Fibroblast of skin of scalp (primary cell): ENCODE measurements at places on chromosomes 2 and 18.

- peak; percentile 63 for DNase-seq
These were observed 288.3 kb upstream of the FN1 start for GRCh38 chr2:215724146-215724545.

- no peak for DNase-seq
These were observed 84.5 kb downstream of the SPRED2 start for GRCh38 chr2:65347913-65348312.

DNA sequence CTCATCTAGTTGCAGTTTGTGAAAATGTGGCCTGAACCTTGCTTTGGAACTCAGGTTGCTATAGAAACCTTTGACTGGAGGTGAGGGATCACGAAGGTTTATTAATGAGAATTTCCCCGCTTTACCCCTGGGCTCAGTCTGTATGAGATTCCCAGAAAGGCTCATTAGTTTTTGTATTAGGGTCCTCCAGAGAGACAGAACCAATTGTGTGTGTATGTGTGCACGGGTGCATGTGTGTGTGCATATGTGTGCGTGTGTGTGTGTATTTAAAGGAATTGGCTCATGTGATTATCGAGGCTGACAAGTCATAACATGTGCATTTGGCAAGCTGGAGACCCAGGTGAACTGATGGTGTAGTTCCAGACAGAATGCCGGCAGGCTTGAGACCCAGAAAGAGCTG lies 113.8 kb upstream of the DLX2 start:
- no peak for DNase-seq

DNA sequence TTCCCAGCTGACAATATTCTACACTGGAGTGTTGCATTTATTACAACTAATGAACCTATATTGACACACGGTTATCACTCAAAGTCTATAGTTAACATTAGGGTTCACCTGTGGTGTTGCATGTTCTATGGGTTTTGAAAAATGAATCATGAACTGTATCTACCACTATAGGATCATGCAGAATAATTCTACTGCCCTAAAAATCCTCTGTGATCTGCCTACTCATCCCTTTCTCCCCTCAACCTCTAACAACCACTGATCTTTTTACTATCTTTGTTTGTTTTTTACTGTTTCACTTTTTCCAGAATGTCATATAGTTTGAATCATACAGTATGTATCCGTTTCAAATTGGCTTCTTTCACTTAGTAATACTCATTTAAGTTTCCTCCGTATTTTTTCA lies 47.6 kb upstream of the TCF7L1 start:
- DNase-seq = no peak

- DNase-seq = peak; percentile 74
These were observed 58.1 kb downstream of the PXDN start for GRCh38 chr2:1685957-1686783.

DNA sequence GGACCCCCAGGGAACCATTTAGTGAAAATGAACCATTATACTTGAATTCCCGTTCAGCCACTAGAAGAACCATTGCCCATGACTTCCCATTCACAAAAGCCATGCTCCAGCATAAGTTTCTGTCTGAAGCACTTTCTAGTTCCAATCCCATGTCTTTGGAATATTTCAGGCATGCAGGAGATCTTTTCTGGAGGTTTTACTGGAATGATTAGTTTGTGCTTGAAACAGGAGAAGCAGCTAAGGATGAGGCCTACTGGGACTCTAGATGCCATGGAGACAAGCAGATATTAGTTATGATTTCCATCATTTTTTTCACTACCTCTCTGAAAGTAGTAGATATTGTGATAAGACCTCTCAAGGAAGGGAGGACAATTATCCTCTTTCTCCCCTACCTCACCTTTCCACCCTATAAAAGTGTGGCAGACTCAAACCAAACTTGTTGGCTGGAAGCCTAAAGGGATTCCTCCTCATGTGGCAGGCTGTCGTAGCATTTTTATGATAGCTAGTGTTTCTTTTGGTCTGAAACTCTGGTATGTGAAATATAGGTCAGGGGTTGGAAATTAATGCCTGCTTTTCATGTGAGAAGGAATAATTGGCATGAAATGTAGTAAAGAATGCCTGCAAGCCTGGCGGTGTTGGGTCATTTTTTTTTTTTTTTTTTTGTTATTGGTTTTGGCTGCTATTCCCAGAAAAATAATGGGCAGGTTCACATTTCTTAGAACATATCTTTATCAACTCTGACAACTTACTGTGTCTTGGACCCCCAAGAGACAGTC lies 29.3 kb upstream of the MMADHC start:
- DNase-seq = peak; percentile 65

DNA sequence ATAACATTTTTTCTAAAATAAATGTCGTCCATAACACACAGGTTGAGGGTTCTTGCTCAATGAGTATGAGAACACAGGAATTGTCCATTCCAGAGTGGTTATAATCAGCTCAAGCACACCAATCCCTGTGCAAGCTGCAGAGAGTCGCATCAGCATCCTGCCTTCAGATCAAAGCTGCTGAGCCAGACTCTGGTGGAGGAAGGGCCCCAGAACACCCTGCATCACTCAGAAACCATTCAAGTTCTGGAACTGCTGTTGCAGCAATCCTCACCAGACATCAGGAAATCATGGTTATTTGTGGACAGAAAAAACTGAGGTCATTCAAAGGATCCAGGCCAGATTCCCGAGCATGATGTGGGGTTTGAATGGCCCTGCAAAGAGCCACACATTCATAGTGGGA lies 44.5 kb downstream of the DNER start:
- no peak for DNase-seq

DNA sequence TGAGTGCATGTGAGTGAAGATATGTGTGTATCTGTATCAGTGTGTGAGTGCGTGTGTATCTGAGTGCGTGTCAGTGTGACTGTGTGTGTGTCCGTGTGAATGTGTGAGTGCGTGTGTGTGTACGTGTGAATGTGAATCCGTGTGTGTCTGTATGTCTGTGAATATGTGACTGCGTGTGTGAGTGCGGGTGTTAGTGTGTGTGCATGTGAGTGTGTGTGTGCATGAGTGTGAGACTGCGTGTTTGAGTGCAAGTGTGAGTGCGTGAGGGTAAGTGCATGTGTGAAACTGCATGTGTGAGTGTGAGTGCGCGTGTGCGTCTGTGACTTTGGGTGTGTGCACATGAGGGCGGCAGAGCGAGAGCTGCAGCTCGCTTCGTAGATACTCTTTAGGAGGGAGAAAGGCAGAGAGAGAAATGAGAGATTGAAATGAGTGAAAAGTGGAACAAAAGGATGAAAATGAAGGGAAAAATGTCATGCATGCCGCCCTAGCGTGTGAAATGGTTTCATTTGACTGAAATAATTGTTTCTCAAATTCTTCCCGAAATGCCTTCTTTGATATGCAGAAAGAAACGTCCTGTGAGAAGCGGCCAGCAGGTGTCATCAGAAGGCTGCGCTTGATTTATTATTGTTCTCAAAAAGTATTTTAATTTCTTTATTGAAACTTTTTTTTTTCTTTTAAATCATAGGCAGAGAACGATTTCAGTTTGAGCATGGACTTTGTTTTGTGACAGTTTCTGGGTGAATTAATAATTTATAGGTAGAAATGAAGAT lies 25.6 kb downstream of the ZNF407 start:
- peak; percentile 28 for DNase-seq

GRCh38 chr18:34936772-34937171 lies 104.4 kb upstream of the MAPRE2 start:
- DNase-seq = no peak

DNA sequence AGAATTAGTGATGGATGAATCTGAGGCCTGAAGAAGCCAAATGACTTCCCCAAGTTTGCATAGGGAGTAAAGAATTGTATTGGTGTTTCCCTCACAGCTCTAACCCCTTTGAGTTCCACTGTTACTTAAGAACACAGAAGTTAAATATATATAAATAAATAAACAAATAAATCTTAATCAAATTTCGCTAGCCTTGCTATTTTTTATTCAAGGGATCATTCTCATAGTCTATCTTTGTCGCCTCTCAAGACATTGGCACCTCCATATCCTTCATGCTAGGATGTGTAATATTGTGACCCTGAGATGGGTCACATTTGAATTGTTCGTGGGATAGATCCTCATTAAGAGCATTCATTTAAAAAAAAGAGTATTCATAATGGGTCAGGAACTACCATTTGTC lies 121.3 kb upstream of the HNMT start:
- no peak for DNase-seq

GRCh38 chr2:211367711-211368110 lies 811.3 kb downstream of the CPS1 start:
- DNase-seq = no peak

DNA sequence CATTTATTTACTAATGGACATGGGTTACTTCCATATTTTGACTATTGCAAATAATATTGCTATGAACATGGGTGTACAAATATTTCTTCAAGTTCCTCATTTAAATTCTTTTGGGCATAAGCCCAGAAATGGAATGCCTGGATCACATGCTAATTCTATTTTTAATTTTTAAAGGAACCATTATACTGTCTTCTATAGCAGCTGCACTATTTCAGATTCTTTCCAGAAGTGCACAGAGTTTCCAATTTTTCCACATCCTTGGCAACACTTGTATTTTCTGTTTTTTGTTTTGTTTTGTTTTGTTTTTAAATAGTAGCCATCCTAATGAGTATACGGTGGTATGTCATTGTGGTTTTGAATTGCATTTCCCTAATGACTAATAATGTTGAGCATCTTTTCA lies 8.5 kb upstream of the RALBP1 start:
- peak; percentile 30 for DNase-seq

GRCh38 chr2:42844901-42845821 lies 52.8 kb upstream of the HAAO start:
- DNase-seq = no peak

GRCh38 chr2:26612522-26613240 lies 28.5 kb downstream of the CIB4 start:
- DNase-seq = no peak

GRCh38 chr2:129273266-129274037 lies 706.0 kb upstream of the RAB6C start:
- no peak for DNase-seq

GRCh38 chr2:39424951-39425350 lies 12.1 kb downstream of the MAP4K3 start:
- peak; percentile 31 for DNase-seq

GRCh38 chr2:96815326-96816126 lies 542 bp upstream of the CNNM3 start:
- peak; percentile 11 for DNase-seq

DNA sequence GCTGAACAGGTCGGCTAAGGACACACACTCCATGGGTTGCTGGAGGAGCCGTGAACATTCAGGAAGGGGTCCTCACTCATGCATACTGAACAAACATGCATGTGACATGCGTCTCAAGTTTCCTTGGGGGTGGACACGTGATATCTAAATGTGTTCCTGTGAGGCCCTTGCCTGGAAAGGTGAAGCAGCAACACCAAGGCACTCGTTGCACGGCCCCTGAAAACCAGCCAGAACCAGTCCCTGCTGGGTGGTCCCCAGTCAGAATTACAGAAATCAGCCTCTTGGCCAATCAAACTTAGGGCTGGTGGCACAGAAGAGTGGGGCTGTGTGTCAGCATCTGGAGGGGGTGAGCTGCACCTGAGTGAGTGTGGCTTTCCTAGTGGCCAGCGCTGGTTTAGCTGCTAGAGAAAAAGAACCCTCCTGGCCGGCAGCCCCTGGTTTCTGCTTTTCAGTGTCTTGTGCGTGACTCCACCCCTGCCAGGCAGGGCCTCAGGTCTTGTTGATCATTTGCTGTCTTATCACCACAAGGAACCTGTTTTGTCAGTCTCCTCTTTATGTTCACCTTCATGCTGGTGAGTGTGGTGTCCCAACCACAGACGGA lies 3.2 kb upstream of the AQP12B start:
- no peak for DNase-seq

DNA sequence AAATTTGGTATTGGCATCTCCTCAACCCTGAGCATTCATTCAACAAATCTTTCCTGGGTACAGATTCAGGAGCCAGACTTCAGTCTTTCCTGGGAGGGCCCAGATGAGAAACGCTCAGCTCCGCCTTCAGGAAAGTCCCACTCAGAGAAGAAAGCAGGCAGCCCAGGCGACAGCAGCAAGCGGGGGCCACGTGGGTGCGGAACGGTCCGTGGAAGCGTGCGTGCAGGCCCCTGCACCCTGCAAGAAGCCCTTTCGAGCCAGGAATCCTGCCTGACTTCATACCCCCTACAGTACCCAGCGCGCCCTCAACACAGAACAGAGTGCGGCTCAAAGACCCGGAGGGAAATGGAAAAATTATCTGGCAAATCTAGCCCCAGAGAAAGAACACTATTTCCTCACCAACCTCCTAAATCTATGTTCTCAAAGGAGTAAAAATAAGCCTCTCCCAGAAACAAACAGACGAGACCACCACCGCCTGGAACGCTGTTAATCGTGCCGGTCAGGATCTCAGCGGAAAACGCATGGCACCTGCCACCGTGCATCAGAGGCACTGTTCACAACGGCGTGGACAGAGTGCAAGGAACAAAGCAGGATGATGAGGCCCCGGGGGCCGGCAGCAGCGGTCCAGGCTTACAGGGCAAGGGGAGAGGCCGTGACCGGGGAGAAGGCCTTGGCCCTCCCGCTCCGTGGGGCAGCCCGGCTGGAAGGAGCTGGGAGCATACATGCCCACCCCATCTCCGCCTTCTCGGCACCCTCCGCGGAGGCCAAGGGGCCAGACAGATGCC lies 318.3 kb downstream of the EIPR1 start:
- DNase-seq = no peak

- peak; percentile 82 for DNase-seq
These were observed 9.0 kb downstream of the SERTAD2 start for GRCh38 chr2:64644458-64645382.

DNA sequence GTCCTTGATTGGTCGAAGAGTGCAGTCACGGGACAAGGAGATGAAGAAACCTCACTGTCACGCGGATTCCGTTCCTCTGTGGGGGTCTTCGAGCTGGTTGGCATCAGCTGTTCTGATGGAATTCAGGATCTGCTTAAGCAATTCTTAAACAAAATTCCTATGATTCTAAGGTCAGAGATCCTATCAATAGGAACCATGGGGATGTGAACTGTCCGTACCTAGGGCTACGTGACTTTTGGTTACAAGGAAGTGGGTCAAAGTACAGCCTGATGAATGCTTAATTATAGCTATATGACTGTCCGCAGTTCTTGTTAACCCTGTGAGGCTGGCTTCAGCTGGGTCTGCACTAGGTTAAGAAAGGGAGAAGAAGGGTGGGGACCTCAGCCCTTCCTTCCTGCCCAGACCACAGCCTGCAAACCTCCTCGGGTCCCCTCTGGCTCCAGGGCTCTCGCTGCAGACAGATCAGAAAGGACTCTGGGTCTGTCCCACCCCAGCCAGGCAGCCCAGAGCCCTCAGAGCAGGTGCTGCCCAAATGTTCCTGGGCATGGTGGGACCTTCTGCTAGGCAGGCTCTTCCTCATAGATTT lies 44.2 kb upstream of the TAF1B start:
- DNase-seq = no peak

- no peak for DNase-seq
These were observed 65.3 kb upstream of the WIPF1 start for GRCh38 chr2:174662859-174663258.
